ENCODE measurements at places on chromosomes 12 and 14.
A peak's percentile ranks its signal among the peaks of the same experiment; 100 is the strongest.

DNA sequence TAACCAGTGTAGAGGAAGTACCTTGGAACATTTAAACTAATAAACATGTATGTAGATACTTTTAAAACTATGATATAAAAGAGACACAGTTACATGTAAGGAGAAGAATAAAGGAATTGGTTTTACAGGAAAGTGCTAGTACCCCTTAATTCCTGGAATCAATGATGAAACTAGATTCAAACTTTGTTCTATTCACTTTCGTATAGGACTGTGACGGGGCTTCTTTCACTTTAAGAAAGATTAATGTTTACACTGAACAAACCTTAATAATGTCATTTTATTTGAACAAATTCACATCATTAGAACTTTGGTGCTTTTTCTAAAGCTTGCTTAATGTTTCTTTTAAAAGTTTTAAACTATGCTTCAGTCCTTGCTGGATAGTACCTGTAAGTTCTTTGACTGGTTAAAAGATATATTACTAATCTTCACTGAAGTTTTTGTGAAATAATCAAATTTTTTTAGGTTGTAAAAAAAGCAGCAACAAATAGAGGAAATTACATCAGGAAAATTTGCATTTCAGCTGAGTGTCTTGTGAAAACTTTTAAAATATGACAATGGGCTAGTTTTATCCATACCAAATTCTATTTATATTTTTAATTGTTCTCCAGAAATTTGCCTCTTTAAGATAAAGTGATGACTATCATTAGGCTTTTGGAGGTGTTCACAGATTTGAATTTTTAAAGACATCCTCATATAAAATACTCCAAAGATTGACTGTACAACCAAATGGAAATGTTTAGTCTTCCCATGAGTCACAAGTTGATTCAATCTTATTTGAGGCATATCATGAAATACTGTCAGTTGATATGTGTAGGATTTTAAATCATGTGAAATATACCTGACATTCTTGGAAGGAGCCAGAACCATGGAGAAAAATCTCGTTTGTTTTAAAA, 36.2 kb downstream of the PAPOLA start:
- no peak for DNase-seq

GRCh38 chr12:113227686-113228391, 6.6 kb downstream of the TPCN1 start:
- DNase-seq: no peak

DNA sequence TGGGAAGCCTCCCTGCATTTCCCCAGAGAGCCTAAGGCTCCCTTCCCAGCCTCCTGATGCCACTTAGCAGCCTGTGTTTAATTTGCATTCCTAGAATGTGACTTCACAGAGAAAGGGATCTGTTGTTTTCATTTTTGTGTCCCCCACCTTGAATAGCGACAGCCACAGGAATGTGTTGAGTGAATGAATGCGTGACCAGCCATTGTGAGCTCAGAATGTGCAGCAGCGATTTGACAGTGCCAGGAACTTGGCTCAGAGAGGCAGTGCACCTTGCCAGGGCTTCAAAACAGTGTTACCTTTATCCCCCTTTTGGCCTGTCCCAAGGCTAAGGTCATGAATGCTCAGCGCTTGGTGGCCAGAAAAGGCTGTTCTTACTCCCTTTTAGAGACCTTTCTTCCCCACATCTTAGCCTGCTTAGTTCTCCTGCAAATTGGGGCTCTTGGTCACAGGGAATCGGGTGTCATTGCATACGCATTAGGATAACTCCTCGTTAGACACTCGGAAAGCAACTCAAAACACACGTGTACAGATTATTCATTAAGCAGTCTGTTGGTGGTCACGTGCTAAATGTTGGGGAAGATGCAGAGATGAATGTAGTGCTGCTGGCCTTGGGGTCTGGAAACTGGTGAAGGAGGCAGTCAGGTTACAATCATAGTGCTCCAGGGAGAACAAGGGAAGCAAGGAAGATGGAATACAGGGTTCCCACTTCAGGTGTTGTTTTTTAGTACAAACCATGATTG, 9.8 kb downstream of the NTF3 start:
- no peak for DNase-seq

GRCh38 chr12:52605542-52605941, 4.3 kb upstream of the KRT72 start:
- DNase-seq: no peak

- no peak for DNase-seq
These were observed 216.6 kb upstream of the PWP1 start for GRCh38 chr12:107469011-107469410.

- peak; percentile 21 for DNase-seq
These were observed 418.8 kb downstream of the BCL11B start for GRCh38 chr14:98853063-98853729.

DNA sequence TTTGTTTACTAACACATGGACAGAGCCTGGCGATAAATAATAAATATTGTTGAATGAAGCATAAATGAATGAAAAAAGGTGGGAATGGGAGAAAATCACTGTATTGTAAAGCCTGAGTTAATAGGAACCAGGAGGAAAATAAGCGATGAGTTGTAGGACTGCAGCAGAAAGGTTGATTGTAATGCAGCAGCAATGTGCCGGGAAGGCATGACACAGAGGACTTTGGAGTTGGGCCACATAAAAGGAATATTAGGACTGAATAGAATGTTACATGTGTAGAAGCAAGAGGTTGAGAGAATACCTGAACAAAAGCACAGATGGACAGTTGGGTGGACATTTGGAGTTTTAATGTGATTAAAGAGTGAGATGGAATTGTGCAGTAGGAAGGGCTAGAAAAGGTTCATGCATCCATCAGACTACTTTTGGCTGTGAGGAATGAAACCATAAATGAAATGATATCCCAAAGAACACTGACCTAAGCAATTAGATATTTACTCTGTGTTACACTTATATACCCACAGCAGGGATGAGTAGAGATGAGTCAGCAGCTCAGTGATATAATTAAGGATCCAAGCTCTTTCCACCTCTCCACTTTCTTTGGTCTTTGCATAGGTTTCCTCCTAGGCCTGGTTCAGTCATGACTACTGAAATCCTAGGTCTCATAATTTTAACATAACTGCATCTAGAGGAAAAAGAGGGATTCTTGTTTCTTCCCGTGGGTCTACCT, 55.4 kb downstream of the CCER1 start:
- no peak for DNase-seq

DNA sequence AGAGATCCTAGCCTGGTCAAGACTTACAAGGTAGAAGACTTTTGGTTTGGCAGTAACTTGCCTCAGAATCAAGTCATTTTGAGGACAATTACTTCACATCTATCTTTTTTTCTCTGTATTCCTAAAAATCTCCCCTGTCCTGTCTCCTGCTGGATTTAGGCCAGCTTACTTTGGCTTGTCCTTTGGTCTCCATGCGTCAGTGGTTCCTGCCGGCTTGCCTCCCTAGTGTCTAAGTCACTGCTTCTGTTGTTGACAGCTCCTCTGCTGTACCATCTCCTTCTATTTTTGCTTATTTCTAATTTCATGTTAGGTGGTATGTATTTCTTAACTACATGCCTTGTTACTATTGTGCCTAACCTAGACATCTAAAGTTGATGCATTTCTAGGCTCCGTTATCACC, 39.7 kb upstream of the FBLN5 start:
- no peak for DNase-seq

DNA sequence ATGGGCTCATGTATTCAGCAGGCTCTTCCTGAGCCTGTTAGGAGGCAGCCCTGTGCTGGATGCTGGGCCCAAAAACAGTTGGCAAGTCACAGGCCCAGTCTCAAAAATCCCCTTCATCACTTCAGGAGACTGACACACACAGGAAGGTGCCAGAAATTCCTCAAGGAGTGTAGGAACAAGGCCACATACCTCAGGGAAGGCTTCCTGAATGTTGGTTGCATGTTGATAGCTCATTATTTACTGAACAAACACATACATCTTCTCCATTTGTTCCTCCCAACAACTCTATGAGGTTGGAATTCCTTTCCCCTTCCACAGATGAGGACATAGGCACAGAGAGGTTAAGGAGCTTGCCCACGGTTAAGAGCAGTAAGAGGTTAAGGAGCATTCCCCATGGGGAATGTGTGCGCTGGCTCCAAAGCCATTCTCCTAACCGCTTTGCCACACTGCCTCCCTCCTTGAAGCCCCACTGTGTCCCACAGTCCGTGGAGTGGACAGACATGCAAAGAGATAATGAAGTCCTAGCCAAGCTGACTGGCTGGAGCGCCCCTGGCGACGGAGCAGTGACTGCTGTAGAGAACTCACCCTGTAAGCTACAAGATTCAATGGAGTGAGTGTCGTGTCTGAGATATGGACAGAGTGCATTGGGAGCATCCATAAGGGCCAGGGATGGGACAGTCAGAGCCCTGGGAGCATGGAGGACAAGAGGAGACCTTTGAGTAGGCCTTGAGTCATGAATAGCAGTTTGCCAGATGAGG, 3.3 kb downstream of the HHIPL1 start:
- DNase-seq: no peak

GRCh38 chr12:72071030-72071429, 132.4 kb downstream of the TPH2 start:
- DNase-seq: no peak

- DNase-seq: no peak
These were observed 1224.1 kb upstream of the SEL1L start for GRCh38 chr14:82757776-82758175.

DNA sequence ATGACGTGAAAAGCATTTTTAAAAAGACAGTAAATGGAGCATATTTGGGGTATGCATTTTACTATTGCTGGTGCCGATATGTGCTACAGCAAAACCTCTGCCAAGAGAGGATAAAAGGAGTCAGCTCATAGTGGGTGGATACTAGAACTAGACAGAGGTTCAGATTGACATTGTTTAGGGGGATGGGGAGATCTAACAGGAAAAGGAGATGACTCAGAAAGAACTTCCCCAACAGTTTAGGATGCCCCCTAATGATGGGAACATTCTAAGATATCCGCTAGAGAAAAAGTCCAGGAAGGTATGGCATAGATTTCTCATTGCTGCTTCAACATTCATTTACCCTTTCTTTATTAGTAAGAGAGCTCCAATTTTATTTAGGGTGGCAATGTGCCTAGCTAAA, 110.5 kb upstream of the CLEC14A start:
- DNase-seq: no peak

- no peak for DNase-seq
These were observed 358.8 kb downstream of the GLT1D1 start for GRCh38 chr12:129211862-129212630.

- peak; percentile 86 for DNase-seq
These were observed 612 bp upstream of the FOXN3 start for GRCh38 chr14:89417465-89418225.

DNA sequence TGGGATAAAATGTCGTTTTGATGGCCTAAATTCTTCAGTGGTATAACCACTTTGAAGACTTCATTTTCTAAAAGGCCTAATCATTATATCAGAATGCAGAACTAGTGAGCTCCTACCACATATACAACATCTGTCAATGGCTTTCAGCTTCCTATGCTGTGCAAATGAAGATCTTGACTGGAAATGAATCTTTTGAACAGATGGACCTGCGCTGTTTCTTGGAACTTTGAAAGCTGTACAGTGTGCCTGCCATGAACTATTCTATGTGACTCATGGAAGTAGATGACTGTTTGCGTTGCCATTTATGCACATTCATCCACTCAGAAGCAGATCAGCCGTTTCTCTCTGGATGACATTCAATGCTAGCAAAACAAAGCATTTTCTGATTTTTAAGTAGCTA, 542.2 kb upstream of the USP15 start:
- DNase-seq: no peak

DNA sequence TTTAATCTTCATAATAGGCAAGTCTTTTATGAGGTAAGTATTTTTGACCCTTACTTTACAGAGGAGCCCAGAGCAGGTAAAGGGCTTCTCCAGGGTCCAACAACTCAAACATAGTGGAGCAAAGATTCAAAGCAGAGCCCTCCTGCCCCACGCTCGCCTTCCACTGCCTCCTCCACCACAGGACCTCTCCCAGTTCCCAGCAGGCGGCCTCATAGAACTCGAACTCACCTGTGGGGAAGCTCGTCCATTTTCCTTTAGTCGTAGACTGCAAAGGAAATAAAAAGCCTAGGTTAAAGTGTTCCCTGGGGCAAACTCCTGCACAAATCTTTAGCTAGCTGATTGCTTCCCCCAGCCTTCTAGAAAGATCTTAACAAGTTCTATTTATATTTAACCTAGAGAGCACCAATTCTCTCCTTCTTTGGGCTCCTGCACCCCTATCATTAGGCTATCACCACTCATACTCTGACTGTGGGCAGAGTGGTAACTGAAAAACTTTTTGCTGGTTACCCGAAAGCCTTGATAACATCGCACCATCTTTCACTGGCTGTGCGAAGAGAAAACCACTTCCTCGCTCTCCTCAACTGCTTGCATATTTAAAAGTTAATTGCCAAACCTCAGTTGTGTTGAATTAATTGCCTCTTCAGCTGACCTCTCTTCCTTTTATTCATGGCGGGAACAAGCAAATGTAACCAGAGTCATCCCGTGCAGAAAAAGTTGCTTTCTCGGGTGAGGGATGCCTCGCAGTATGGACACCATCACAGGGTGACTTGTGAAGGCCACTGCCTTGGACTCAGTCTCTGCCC, 299.6 kb downstream of the DPF3 start:
- DNase-seq: no peak

- DNase-seq: no peak
These were observed 5.6 kb downstream of the NECAP1 start for GRCh38 chr12:8087666-8088065.

GRCh38 chr14:78403278-78403815, 233.2 kb downstream of the NRXN3 start:
- DNase-seq: no peak

- DNase-seq: no peak
These were observed 17.7 kb downstream of the MDM2 start for GRCh38 chr12:68825569-68826217.

GRCh38 chr12:132886529-132887477, 602 bp downstream of the CHFR start:
- no peak for DNase-seq

GRCh38 chr14:26626256-26626655, 28.4 kb upstream of the NOVA1 start:
- DNase-seq: no peak

- DNase-seq: no peak
These were observed 83.0 kb upstream of the CCDC196 start for GRCh38 chr14:66403183-66403582.

GRCh38 chr12:59055204-59055860, 135.0 kb upstream of the LRIG3 start:
- DNase-seq: no peak

- DNase-seq: no peak
These were observed at the start of gene ESR2 for GRCh38 chr14:64293976-64294671. TSS of gene ESR2 (minus strand) at chr14:64294371. CDS start at chr14:64282985, 11,386 bp downstream.

- no peak for DNase-seq
These were observed 26.3 kb upstream of the PTGDR start for GRCh38 chr14:52241087-52241793.

- no peak for DNase-seq
These were observed 78.0 kb downstream of the AKAP6 start for GRCh38 chr14:32407130-32407529.

- no peak for DNase-seq
These were observed 19.4 kb upstream of the A2M start for GRCh38 chr12:9134981-9135628.

DNA sequence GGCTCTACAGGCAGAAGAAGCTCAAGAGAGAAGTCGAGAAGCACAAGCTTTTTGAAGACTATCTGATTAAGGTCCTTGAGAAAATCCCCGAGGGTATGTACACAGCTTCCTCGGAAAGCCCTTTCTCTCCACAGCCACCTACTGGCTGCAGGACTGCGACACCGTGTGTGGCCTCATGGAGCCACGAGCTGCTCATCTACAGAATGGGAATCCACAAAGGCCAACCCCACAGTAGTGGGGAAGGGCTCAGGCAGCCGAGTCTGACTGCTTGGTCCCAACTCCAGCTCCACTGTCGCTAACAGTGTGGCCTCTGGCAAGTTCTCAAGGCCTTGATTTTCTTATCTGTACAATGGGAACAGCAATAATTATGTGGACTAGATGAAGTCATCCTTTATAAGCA, 2.5 kb downstream of the CCDC197 start:
- no peak for DNase-seq

- no peak for DNase-seq
These were observed 58.8 kb upstream of the LTA4H start for GRCh38 chr12:96094201-96094600.
